ENCODE measurements at places on chromosomes 6 and 20.

DNA sequence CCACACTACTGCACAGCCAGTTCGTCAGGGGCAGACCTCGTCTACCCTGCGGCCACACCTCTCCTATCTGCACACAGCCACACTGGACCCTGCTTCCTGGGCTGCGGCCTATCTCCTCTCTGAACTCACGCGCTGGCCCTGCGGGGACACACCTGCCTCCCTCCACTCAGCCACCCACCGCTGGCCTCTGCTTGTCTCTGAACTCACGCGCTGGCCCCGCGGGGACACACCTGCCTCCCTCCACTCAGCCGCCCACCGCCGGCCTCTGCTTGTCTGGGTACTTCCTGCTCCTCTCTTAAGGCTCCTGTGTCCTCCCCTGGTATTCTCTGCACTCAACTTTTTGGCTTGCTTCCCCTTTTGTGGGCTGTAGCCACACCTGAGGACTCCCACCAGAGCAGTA lies 52.3 kb downstream of the HUS1B start:
- no peak for DNase-seq

DNA sequence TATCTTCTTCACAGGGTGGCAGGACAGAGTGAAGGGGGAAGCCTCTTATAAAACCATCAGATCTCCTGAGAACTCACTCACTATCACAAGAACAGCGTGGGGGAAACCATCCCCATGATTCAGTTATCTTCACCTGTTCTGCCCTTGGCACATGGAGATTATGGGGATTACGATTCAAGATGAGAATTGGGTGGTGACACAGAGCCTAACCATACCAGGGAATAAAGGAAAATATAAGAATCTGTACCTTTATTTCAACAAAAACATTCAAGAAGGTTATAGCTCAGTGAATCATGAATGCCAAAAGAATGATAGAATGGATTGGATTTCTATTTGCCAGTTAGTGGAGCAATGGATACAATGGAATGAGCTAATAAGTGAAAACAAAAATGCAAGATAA lies 214.4 kb downstream of the PTPRK start:
- no peak for DNase-seq

DNA sequence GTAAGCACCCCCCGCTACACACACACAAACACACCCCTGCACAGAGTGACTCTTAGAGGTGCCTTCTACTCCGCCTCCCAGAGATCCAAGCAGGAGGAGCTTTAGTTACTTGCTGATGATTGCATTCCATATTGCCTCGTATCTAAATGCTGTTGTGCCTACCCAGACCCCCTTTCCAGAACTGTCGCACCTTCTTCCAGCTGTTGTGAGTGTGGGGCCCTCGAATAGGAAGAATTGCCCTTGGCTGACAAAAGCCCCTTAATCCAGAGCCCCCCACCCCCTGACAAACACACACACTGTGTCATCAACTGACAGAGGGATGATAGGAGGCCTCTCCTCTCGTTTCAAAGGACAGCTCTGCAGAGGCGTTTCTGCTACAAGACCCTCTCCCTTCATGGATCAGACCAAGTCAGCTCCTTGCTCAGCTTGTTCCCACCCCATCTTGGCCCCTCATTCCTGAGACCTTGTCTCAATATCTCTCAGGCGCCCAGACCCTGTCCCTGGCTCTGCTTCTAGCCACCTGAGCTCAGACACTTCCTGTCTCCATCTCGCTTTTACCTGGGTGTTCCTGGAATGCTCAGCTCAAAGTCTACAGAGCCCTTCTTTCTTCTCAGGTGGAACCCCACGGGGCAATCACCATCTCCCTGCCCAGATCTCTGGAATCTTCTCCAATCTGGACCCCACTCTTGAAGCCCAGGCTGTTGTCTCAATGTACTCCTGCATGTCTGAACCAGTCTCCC lies 4.0 kb upstream of the VSX1 start:
- no peak for DNase-seq

GRCh38 chr6:128672023-128672422 lies 151.6 kb upstream of the PTPRK start:
- DNase-seq, result no peak

- no peak for DNase-seq
These were observed 453.8 kb upstream of the HS3ST5 start for GRCh38 chr6:114796576-114796975.

GRCh38 chr6:2158596-2159271 lies 86.7 kb downstream of the GMDS start:
- DNase-seq, result no peak

- DNase-seq, result no peak
These were observed 7.3 kb downstream of the CCDC167 start for GRCh38 chr6:37492236-37492972.
